ENCODE measurements at places on chromosomes 4 and X.
A peak's percentile ranks its signal among the peaks of the same experiment; 100 is the strongest.

- DNase-seq: no peak
These were observed 68.3 kb downstream of the AFAP1 start for GRCh38 chr4:7871356-7871755.

- no peak for DNase-seq
These were observed 1322.9 kb downstream of the ARAP2 start for GRCh38 chr4:34921391-34921790.

DNA sequence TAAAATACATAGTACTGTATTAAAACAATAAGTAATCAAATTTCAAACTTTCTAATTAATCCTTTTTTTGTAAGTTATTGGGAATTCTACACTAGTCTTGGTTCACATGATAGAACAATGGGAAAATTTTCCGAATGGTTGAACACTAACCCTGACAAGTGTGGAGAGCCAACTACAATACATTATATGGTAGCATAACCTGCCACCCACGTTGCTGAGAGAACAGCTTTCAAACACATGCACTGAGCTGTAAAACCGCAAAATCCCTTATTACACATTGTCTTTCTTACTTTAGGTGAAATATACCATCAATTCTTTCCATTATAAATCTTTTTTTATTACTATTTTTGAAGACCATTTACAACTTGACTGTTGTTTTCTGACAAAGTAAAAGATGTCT is 54.7 kb downstream of the ANAPC10 start:
- DNase-seq: no peak

GRCh38 chrX:9844936-9845577 is 58.8 kb downstream of the SHROOM2 start:
- DNase-seq: no peak

- no peak for DNase-seq
These were observed 58.3 kb downstream of the INTS12 start for GRCh38 chr4:105650190-105650589.

- DNase-seq: no peak
These were observed 3.3 kb downstream of the CPEB2 start for GRCh38 chr4:15005474-15006115.

- no peak for DNase-seq
These were observed 20.5 kb downstream of the OTUD6A start for GRCh38 chrX:70082723-70083122.

DNA sequence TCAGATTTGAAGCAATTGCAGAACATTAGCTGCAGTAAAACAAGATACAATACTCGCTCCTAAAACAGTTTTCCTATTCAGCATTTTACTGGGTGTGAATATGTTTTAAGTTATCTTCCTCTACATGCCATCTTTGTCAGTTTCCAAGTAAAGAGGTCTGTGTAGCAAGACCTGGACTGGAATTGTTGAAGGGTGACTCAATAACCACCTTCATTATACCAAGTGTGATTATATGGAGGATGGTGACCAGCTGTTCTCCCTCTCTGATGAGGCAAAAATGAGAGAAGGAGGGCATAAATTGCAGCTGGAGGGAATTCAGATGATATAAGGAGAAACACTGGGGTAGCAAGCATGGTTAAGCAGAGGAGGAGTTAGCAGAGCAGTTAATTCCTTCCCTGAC is 922.1 kb upstream of the SLIT2 start:
- DNase-seq: no peak

DNA sequence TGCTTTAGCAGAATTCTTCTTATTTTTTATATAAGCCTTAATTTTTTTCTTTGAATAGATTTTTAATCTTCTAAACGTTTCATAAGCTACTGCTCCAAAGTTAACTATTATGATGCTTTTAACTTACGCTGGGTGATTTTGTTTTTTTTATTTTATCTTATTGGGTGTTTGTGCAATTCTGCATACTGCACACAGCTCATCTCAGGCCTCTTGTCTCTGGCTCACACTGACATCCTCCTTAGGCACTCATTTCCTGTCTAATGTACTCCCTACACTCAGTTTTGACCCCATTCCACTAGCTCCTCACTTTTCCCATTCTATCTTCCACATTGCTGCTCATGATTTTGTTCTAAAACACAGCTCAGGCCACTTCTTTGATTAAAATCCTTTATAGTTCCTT is 111.9 kb upstream of the MAP9 start:
- no peak for DNase-seq

- DNase-seq: peak; percentile 36
These were observed 24.6 kb downstream of the VSIG4 start for GRCh38 chrX:66015152-66015831.

DNA sequence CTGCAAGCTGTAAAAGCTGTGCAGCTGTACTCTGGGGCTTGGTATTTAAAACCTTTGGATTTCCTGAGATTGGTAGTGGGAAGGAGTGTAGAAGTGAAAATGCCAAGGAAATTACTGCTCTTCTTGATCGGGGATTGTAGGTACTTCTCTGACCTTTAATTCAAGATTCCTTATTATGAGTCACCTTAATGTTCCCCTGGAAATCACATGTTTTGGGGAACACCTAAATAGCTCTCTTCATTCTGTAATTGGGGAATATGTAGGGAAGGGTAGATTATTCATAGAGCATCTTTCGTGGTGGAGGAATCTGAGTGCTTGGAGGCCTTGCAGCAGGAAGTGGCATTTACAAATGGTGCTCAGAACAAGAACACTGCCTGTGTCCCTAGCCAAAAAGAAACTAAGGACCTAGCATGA is 137.8 kb downstream of the UCHL1 start:
- no peak for DNase-seq

- no peak for DNase-seq
These were observed 18.3 kb downstream of the GAB1 start for GRCh38 chr4:143354990-143355389.

DNA sequence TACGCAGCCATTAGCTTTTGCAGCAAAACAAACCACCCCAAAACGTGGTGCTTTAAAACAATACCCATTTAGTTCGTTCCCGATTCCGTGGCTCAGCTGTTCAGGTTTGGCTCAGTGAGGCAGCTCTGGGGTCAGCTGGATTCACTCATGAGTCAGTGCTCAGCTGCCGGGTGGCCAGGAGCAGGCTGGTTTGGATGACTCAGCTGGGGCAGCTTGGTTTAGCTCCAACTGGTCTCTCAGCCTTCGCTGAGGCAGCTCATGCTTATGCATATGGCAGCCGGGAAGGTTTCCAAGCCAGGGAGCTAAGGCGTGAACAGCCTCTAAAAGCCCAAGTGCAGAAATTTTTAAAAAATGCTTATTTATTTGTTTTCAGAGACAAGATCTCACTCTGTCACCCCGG is 13.3 kb upstream of the CD99 start:
- peak; percentile 88 for DNase-seq

- DNase-seq: no peak
These were observed 46.7 kb downstream of the ENPP6 start for GRCh38 chr4:184171011-184171410.

- no peak for DNase-seq
These were observed 113.3 kb downstream of the ELOVL6 start for GRCh38 chr4:110085131-110085530.

All from heart left ventricle (tissue), 16 donors.